ENCODE measurements at places on chromosomes 2 and 18.

GRCh38 chr18:44693030-44693784, 12.5 kb downstream of the SETBP1 start:
- no peak for DNase-seq

GRCh38 chr2:133484784-133485183, 83.5 kb downstream of the NCKAP5 start:
- no peak for DNase-seq

- no peak for DNase-seq
Observed at GRCh38 chr18:79707671-79708070, 28.1 kb downstream of the CTDP1 start.

DNA sequence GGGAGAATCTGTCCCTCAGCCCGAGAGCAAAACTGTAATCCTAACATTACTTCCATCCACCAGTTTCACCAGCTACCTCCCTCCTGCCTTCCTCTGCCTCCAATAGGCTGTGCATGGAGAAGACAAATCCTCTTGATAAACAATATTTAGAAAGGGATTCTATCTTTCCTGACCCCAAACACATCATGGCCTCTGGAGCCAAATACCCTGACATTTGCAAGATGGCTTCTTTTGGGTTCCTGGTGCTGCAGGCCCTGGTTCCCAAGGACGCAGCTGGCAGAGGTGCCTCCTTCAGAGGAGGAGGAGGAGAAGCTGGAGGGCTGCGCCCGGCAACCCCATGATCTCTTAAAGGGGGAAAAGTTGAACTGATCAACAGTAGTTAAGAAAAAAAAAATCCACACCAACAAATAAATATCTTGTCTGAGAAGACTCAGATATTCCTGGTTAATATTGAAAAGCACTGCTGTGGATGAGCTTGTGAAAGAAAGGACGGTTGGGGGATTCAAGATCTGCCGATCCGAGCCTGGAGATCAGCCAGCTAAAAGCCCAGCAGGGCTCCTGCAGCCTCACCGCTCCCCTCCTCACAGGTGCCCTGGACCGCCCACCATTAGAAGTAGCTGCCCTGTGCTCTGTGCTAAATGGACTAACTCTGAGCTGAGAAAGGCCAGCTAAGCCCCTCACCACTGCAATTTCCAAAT, 116.8 kb downstream of the MSH2 start:
- no peak for DNase-seq

DNA sequence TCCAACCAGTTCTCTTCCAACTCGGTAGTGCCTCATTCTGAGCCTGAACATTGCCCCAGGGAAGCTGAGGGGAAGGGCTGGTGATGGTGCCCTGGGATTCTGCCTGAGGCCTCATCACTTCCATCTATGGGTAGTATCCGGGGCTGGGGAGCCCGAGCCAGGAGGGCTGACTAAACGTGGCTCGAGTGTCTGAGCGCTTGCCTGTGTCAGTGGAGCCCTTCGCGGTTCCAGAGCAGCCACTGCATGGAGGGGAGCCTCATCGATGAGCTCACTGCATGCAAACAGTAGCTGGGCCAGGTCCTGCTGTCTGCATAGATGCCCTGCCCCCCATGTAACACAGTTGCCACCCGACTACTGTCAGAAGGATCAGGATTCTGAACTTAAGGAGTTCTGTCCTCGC, 129.3 kb downstream of the GLI2 start:
- no peak for DNase-seq

GRCh38 chr2:240579771-240580614, 6.5 kb upstream of the CAPN10 start:
- DNase-seq, result peak; percentile 53

DNA sequence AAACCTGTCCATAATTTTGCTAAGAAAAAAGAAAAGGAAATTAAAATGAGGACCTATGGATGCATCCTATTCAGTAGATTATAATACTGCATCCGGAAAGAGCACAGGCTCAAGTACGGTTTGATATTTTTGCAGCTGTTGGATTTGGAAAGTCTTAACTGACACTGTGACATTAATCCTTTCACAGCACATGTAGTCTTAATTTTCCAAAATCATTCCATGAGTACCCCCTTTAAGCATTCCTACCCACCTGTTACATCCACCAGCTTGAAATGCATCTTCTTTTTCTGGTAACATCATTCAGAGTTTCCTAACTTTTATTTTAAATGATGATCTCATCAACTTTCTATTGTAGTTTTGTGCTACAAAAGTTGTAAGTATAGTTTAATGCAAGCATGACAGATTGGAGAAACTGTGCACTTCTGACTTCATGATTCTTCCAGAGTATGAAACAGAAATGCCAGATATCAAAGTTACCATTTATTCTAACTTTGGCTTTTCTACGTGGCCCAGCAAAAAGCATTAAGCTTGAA, 113.5 kb downstream of the ESCO1 start:
- DNase-seq, result no peak

DNA sequence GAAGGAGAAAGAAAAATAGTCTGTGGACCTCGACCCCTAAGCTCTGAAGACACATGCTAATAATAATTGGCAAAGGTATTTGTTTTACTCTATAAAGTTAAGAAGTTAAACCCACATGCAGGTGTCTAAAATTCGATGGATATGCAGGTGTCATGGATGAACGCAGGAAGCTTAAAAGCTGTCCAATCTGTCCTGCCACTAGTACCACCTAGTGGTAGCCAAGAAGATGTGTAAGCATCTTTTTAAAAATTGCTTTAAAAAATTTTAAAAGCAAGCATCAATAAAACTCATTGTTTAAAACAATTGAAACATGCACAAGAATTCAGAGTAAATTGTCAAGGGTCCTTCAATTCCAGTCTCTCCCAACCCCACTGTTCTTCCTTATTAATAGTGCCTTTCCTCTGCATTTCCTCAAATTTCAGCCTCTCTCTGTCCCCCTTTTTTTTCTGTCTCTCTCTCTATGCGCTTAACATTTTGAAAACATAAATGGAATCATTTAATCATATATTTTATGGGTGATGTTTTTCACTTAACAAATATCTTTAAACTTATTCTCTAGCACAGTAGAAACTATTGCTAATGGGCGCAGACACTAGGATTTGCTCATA, 30.6 kb upstream of the PPP3R1 start:
- no peak for DNase-seq

GRCh38 chr2:100822587-100823248, 2.8 kb downstream of the NPAS2 start:
- no peak for DNase-seq

GRCh38 chr2:98778741-98779483, 48.0 kb upstream of the MGAT4A start:
- DNase-seq, result no peak

DNA sequence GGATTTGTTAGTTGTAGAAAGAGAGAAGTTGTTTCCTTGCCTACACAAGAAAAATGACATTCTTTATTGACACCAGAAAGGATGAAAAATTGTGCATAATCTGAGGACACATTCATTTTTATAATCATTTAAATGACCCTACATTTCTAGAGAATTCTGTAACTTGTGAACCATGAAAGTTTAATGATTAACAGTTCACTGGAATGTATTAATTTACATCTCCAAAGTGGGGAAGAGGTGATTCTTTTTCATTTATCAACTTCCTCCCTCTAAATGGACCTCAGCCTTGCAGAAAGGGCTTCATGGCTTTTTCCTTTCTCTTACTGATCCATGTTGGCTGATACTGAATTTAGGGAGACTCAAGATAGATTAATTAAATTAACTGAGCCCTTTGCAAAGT, 565.2 kb upstream of the LINC00305 start:
- no peak for DNase-seq

- no peak for DNase-seq
Observed at GRCh38 chr18:58409802-58410445, 219.0 kb downstream of the ALPK2 start.

DNA sequence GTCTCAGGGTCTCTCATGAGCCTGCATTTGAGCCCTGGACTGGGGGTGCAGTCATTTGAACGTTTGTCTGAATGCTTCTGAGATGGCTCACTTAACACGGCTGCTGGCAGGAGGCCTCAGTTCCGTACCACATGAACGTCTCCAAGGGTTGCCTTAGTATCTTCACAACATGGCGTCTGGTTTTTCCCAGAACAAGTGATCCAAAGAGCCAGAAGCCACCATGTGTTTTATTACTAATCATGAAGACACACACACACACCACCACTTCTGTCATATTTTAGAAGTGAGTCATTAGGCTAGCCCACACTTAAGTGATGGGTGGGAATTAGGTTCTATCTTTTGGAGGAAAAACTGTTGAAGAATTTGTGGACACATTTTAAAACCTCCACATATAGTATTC, 15.0 kb upstream of the MYO1B start:
- no peak for DNase-seq

- no peak for DNase-seq
Observed at GRCh38 chr2:63772061-63772460, 69.6 kb upstream of the UGP2 start.
